Right forelimb (tissue), 1 donor: ENCODE measurements at places on chromosomes 3 and 15.

DNA sequence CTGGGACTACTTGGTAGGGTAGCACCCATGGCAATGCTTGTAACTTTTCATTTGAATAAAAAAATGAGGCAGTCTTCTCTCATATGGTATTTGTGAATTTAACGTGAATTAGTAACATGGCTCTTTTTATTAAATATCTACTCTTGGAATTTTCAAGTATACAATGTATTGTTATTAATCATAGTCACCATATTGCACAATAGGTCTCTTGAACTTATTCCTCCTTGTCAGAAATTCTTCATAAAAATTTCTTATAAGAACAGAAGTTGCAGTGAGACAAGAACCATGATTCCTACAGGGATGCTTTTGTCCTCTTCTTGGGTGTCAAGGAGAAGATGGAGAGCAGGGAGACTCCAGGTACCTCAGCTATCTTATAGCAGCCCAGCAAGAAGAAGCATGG is 203.8 kb upstream of the FEZF2 start:
- DNase-seq: no peak

DNA sequence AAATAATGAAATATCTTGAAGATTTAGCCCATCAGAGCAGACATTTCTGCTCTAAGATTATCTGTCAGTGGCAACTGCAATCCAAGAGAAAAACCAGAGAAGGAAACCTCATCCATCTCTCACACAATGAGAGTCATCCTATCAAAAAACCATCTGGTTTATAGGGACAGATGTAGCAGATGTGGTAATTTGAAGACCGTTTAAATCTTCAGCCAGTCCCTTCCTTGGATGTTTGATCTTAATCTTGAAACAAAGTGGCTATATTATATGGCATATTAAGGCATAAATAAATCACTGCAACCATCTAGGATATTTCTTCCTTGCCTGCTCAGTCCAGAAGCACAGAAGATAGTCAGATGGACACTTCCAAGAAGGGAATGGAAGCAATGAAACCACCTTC is 305.3 kb downstream of the MAGI1 start:
- DNase-seq: no peak

- no peak for DNase-seq
Observed at GRCh38 chr3:161100994-161101393, 4.2 kb downstream of the B3GALNT1 start.

DNA sequence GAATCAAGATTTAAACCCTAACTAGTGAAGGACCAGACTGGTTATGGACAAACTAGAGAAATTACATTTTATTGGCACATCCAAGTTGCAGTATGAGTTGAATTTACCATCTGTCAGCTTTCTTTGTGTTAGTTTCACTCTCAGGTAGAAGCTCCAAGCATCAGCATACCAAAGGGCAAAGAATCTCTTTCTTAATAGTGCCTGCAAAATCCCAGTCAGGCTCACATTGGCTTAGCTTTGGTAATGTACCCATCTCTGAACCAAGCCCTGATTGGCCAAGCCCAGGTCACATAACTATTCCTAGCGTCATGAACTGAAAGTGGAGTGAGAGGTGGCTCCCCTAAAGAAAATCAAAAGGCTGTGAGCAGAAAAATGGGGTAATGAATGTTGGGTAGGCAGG is 66.9 kb downstream of the CCNL1 start:
- DNase-seq: no peak

- DNase-seq: peak; percentile 39
Observed at GRCh38 chr3:46910166-46910760, 32.7 kb downstream of the PTH1R start.

GRCh38 chr3:50207359-50208042 is 2.4 kb downstream of the SLC38A3 start:
- DNase-seq: no peak

- no peak for DNase-seq
Observed at GRCh38 chr15:85125056-85125661, 143.5 kb downstream of the PDE8A start.

- DNase-seq: no peak
Observed at GRCh38 chr3:147402159-147402558, 4.2 kb downstream of the ZIC4 start.

- DNase-seq: peak; percentile 55
Observed at GRCh38 chr15:95957861-95958260, 372.6 kb upstream of the NR2F2 start.

- no peak for DNase-seq
Observed at GRCh38 chr3:120802916-120803315, 60.4 kb downstream of the GTF2E1 start.

GRCh38 chr3:71142441-71143161 is 440.9 kb downstream of the FOXP1 start:
- DNase-seq: no peak

DNA sequence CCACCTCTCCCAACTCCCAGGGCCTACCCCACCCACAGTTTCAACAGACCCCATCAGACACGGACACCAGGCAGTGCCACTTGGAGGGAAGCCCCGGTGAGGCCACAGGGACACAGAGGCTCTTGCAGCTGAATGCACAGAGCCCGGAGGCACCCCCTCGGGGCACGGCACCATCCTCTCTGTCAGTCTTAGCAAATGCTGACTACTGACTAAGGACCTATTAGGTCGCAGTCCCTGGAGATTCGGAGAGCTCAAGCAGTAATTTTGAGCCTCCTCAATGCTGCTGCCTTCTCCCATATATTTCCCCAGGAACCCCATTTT is 79.9 kb downstream of the VGLL4 start:
- DNase-seq: no peak

GRCh38 chr15:68734352-68734751 is 86.3 kb downstream of the ANP32A start:
- DNase-seq: no peak

- DNase-seq: no peak
Observed at GRCh38 chr15:39589815-39590644, 9.2 kb downstream of the THBS1 start.

- DNase-seq: no peak
Observed at GRCh38 chr3:4065085-4065484, 238.1 kb upstream of the SETMAR start.

- DNase-seq: no peak
Observed at GRCh38 chr3:128590948-128591347, 59.7 kb downstream of the RPN1 start.

DNA sequence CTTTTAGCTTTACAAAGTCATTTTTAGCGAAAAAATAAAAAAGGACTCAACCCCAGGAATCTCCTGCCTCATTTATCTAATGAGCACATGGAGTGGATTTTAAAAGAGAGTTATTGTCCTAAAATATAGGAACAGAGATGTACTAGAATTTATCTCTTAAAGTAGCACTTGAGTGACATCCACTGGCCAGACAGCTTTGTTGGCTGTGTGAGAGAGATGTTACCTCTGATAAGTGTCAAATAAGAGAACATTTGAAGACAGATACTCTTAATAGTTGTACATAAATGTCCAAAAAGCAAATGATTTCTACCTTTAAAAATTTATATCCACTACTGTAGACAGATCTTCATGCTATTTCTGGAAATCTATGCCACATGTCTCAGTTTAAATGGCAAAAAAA is 12.3 kb upstream of the MFSD1 start:
- DNase-seq: no peak

DNA sequence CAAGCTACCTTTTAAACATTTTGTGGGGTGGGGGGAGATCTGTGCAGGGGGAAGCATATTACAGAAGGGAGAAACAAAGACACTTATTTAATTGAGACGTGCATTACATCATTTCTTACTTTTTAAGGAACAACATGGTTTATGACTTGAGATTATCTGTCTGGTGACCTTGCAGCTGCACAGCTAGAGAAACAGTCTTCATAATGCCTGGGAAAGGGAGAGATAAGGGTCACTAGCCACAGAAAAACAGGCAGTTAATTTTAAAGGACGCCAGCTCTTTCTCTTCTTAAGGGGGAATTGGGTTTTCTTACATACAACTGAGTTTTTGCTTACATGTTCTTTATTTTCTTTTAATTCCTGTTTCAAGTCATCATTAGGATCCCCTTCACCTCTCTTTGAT is 147.9 kb downstream of the SST start:
- DNase-seq: no peak

- DNase-seq: no peak
Observed at GRCh38 chr15:59330649-59331048, 42.0 kb downstream of the MYO1E start.

DNA sequence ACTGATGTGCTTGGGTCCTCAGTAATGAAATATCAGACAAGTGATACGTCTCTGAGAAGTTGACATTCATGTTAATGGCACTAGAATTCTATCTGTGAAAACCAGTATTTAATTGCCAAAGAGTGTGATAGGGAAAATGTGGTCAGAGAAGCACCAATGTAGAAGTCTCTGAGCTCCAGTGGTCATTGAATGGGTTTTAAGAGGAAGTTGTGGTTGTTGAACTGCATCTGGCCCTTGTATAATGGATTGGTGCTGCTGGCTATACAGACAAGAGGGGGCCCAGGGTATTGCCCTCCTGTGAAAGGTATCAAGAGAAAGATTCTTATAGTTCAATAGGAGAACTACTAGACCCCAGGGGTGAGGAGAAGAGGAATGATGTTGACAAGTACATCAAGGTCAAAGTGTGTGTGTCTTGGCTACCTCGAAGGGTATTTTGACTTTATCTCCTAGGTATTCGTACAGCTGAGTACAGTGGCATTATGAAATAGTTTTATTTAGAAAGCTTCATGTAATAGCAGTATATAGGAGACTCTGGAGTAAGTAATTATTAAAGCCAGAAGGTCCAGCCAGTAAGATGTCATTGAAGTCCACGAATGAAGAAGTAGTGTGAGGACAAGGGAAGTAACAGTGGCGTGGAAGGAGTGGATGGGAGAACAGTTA is 47.1 kb downstream of the CHD2 start:
- DNase-seq: no peak

GRCh38 chr15:98958918-98959639 is 48.5 kb downstream of the PGPEP1L start:
- peak; percentile 34 for DNase-seq

DNA sequence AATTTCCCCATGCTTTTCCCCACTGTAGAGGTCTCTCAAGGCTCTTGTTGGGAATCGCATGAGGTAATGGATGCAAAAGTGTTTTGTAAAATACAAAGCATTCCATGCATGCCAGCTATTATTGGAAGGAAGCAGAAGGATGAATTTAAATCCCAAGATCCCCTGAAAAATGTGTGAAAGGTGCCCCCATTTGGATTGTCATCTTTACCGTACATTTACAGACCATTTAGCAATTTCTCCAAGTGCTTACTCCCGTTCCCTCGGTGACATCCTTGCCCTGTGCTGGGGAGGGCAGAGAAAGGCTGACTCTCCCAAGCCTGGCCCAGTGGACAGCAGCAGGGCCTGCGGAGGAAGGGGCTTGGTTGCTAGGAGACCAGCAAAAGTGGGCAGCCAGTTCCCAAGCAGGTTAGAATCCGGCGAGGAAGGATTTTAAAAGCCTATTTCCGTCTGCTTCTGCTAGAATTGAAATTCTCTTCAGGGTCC is 31.1 kb upstream of the NEO1 start:
- DNase-seq: no peak
